ENCODE measurements at places on chromosomes 5 and 9. TPM values are rescaled to one million over a fixed set of nuclear protein-coding genes. Genes with fewer than 3 reads are reported as not detected.

NR4A3 gene
- total RNA-seq: 42.4 TPM

SH3GL2 gene
- total RNA-seq: not detected

PLEKHG4B gene
- total RNA-seq: 0.36 TPM

DNA sequence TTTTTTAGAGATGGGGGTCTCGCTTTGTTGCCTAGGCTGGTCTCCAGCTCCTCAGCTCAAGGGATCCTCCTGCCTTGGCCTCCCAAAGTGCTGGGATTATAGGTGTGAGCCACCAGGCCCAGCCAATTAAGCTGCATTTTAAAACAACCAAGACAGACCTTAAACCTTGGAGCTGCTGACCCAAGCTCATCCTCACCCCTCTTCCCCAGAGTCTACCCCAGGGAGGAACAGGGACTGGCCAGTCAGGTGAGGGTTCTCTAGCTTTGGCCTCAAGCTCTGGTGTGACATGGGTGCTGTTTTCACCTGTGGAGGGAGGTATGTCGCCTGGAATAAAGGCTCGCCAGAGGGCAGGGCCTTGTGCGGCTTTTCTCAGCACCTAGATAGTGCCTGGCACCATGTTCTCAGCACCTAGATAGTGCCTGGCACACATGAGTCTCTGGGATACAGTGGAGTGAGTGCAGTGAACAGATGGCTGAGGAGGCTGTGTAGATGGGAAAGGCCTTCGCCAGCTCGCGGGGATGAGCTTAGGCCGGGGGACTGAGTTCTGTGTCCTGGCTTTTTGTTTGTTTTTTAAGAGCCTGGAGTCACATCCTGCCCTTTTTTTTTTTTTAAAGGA, 7.4 kb downstream of the CDK9 start:
- DNase-seq: no peak

DNA sequence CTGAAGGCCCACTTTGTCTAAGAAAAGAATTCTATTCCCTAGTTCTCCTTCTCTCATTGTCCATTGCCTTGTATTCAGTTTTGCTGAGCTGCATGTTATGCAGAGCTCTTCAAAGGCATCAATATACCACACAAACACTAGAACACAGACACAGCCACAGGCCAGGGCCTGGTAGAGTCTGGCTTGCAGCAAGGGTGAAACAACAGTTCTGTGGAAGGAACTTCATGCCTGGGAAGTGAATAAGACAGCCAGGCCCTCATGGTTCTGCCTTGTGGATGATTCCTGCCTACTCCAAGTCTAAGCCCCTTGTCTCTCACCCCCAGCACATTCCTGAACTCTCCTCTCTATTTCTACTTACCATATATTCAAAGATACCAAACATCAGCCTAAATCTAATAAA, 30.8 kb downstream of the KLHL3 start:
- no peak for DNase-seq

DNA sequence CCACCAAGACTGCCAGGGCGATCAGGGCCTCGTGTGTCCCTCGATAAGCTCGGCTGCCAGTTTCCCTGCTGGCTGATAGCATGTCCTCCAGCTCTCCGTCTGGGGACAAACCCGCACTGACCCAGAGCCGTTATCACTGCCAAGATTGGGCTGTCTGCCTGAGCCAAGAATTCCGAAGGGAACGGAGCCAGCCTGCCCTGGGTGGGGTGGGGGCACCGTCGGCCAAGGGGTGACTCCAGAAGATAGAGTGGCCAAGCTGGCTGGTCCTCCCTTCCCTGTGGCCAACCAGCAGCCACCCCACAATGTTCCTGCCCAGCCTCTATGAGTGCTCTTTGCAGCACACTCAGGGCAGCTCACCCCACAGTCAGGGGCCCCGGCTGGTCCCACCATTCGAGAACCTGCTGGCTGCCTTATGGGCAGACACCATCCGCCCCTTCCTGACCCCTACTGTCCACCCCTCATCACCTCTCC, 29.4 kb downstream of the HRH2 start:
- no peak for DNase-seq

Measured in CD4-positive, alpha-beta T cell (primary cell).